SIG-M5 (cell line): ENCODE measurements at places on chromosomes 4 and X.

DNA sequence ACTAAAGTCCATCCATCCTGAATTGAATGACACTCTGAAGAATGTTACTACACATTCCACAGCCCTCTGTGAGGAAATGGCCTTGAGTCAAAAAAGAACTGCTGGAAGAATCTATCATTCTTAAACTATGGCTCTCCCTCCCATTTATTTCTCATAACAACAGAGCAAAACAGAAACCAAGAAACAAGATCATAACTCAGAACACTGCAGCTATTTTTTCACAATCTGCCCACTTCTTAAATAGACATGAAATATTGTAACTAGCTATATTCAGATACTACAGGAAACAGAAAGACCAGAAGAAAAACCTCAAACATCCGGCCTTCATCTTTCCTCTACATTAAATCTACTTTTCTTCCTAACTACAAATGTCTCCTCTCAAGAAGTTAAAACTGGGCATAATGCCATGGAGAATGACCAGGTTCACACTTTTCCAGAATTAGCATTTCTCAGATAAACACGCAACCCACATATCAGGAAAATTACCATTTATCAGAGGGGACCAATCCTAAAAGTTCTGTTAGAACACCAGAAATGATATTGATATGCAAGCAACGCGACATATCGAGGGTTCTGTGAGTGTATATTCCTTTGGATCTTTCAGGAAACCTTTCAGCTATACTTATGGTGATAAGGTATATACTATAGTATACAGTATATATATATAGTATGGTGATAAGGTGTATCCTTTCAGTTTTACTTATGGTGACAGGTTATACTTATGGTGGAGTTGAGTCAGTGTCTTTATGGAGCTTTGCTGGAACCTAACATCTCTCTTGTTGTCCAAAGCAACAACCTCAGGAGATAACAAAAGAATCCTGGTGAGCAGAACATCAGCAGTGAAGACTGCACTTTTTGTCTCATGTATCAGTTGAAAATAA is 60.4 kb upstream of the IRF2 start:
- peak; percentile 50 for DNase-seq

DNA sequence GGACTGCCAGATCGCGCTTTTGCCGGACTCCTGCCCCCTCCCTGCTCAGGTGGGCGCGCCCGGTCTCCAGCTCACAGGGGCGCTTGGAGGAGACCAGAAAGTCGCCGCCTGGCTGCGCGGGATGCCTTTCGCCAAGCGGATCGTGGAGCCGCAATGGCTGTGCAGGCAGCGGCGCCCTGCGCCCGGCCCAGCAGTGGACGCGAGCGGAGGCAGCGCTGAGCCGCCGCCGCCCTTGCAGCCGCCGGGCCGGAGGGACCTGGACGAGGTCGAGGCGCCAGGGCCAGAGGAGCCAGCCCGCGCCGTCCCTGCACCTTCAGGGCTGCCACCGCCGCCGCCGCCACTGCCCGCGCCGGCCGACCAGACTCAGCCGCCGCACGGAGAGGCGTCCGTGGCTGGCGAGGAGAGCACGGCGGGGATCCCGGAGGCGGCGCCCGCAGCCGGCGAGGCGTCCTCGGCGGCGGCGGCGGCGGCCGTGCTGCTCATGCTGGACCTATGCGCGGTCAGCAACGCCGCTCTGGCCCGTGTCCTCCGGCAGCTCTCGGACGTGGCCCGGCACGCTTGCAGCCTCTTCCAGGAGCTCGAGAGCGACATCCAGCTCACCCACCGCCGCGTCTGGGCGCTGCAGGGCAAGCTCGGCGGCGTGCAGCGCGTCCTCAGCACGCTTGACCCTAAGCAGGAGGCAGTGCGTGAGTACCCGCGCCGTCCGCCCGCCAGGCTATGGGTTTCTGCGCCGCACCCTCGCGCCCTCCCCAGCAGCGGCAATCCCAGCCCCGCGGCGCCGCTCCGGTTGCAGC is 834 bp downstream of the NHS start:
- no peak for DNase-seq

GRCh38 chr4:171891038-171891437 is 77.8 kb downstream of the GALNTL6 start:
- no peak for DNase-seq

DNA sequence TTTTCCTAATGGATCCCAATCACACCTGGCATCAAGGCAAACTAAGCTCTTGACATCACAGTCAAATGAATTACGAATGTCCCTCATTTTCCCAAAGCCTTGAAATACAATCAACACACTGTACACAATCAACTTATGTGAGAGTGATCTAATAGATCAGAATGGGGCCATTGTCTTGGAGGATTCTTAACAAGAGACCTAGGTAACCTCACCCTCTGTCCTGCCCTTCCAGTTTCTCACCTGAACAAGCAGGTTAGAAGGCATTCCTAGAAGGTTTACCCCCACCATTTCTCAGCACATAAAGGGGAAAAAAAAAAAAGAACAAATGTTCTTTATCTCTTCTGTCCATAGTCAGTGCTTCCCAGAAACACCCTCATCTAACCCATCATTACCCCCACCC is 6.3 kb downstream of the SLC39A8 start:
- no peak for DNase-seq

DNA sequence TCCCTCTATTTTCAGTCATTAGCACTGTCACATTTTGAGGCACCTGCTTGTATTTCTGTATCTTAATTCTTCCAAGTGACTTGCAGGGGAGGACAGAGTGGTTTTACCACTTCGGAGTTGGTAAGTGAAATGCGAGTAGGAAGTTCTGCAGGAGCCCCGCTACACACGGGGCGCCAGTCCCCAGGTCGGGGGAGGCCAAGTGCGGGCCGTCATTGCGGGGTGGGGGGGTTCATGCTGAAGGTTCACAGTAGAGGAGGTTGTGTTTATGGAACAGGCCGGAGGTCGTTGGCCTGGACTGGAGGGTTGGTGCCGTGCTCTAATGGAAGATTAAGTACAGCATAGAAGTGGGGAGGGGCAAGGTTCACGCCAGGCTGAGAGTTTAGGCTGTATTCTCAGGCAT is 44.0 kb downstream of the LRP2BP start:
- DNase-seq: no peak

- no peak for DNase-seq
These were observed 425.1 kb downstream of the GPM6A start for GRCh38 chr4:175386776-175387507.

GRCh38 chrX:136856551-136856950 is 24.0 kb downstream of the RBMX start:
- peak; percentile 77 for DNase-seq

DNA sequence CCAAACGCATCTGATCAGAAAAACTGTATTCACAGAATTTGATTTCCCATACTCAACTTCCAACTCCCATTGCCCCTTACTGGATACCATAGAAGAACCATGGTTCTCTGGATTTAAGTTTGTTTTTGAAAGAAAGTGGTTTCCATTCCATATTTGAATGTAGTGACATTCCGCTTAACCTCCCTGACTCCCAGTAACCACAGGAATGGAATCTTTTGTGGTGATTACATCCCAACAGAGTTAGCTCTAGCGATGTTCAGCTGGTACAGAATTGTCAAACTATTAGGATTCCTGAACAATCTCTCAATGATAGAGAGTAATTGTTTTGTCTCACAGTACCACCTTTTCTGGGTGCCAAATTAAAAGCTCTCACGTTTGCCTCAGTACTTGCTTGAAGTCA is 1.7 kb downstream of the NUDT10 start:
- no peak for DNase-seq

DNA sequence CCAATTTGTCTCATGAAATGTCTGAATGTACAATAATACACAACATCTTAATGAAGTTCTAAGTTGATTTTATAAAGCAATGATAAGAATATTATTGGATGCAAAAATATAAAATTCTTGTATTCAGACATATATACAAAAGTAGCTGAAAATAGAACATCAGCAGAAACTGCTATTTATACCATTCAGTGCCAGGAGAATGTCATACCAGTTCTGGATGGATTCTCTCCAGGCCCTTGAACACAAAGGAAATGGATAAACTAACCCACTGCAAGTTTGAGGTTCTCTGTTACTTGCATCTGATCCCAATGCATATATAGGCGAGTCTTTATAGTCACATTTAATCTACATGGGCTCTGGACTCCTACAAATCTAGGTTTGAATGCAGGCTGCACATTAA is 126.3 kb upstream of the KLF3 start:
- DNase-seq: no peak

DNA sequence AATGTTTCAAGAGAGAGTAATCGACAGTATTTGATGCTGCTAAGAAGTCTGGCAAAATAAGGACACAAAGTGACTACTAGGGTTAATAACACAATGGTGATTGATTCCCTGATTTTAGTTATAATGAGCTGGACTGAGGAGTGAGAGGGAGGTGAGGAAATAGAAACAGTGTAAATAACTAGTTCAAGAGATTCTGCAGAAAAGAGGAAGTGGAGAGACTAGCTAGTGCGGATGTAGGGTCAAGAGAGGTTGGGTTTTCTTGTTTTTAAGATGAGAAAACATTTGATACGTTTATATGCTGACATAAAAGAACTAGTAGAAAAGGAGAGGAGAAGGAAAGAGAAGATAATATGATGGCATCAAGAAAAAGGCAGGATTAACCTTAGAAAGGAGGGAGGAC is 12.2 kb upstream of the TRPC5 start:
- DNase-seq: no peak

GRCh38 chrX:132118358-132118757 is 9.5 kb downstream of the FRMD7 start:
- DNase-seq: no peak

GRCh38 chr4:10587697-10588096 is 96.9 kb downstream of the CLNK start:
- DNase-seq: no peak

DNA sequence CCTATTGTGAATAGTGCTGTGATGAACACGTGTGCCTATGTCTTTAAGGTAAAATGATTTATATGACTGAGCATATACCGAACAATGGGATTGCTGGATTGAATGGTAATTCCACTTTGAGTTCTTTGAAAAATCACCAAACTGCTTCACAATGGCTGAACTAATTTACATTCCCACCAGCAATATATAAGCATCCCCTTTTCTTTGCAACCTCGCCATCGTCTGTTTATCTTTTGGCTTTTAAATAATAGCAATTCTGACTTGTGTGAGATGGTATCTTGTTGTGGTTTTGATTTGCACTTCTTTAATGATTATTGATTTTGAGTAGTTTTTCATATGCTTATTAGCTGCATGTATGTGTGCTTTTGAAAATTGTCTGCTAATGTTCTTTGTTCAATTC is 31.8 kb upstream of the UGT2A1 start:
- DNase-seq: no peak

GRCh38 chr4:15690020-15690809 is 8.6 kb downstream of the FAM200B start:
- peak; percentile 12 for DNase-seq

DNA sequence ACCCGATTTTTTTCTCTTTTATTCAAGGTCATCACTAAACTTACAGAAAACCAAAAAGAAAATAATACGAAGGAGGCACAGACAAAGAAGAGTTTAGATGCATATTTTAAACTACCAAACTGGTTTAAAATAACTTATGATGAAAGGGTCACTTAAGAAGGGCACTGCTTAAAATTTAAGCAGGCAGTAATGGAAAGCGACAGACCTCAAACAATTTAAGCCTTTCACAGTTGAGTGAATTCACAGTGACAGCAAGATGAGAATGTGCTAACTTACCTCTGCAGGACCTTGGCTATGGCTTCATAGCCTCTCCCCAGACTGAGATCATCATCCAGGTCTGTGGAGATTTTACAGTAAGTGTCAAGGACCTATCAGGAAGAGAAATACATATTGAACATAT is 112.1 kb downstream of the TTC29 start:
- no peak for DNase-seq

DNA sequence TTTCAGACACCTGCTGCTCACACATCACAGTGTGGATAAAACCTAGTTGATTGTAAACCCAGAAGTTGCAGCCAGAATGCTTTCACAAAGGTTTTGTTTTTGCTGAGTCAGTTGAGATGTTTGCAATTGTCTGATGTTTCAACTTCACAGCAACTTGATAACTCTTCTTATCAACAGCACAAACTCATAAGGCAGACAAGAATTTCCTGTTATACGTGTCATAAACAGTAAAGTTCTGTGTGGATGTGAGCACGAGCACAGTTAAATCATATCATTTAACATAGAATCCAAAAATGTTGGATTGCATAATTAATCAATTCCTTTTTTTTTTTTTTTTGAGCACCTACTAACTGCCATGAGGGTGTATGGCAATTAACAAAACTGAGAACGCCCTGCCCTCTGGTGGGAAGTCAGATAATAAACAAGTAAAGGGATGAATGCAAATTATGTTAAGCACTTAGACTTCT is 512.2 kb downstream of the PDHA2 start:
- DNase-seq: no peak

- DNase-seq: no peak
These were observed 34.5 kb downstream of the MGAT4D start for GRCh38 chr4:140463614-140464013.

DNA sequence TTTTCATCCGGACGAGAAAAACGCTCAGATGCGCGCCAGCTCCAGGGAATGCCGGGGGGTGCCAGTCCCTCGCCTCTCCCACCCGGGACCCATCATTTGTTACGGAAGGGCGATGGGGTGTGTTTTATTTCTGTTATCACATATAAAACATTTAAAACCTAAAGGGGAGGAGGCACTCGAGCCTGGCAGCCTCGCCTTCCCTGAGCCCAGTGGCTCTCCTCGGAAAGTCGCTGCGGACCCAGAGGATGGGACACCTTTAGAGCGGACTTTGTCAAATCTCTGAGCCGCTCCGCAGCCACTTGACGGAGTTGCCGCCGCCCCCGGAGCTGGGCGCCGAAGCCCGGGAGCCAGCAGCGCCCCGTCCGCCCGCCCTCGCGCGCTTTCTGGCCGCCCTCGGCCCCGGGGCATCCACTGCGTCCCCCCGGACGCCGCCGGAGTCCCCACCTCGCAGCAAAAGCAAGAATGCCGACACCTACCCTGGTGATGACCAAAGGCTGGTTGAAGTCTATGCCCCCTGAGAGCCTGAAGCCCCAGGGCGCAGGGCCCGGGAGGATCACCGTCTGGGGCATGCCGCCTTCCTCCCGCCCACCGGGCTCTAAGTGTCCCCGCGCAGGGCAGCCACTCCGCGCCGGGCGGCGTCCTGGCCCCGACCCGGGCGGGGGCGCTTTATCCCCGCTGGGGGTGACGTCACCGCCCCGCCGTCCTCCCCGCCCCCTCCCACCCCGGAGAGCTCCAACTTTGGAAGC is at the start of gene PDLIM3:
TSS of gene PDLIM3 (minus strand) at position 642 of the 746 bp plus-strand sequence. CDS start at position 569, 73 bp downstream.
- DNase-seq: no peak

GRCh38 chrX:148159796-148160195 is 178.7 kb downstream of the FMR1NB start:
- DNase-seq: no peak

GRCh38 chrX:11180571-11180970 is 69.4 kb downstream of the HCCS start:
- DNase-seq: no peak

DNA sequence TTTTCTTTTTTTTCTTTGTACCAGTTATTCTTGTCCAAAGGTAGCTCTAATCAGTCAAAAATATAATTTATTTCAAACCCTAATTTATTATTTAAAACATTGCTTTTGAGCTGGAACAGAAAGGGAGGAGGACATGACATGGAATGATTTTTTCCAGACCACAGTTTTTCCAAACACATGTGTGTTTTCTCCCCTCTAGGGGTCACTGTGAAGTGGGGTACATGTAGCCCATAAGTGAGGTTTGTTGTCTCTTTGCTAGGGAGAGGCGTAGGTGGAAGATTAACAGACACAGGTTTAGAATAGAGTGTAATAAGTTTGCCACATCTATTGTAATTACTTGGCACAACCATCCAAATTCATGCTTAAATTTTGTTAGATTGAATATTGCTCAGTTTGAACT is 83.0 kb downstream of the TNIP2 start:
- DNase-seq: no peak
